ENCODE measurements at places on chromosomes 16 and 17.

DNA sequence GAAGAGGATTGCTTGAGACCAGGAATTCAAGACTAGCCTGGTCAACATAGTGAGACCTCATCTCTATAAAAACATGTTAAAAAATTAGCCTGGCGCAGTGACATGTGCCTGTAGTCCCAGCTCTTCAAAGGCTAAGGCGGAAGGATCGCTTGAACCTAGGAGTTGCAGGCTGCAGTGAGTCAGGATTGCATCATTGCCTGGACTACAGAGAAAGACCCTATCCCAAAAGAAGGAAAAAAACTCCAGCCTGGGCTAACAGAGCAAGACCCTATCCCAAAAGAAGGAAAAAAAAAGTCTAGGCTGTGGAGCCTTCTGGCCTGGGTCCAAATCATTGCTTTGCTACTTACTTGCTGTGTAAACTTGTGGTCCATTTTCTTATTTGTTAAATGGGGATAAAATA, 4.9 kb downstream of the CCP110 start:
- DNase-seq = no peak

DNA sequence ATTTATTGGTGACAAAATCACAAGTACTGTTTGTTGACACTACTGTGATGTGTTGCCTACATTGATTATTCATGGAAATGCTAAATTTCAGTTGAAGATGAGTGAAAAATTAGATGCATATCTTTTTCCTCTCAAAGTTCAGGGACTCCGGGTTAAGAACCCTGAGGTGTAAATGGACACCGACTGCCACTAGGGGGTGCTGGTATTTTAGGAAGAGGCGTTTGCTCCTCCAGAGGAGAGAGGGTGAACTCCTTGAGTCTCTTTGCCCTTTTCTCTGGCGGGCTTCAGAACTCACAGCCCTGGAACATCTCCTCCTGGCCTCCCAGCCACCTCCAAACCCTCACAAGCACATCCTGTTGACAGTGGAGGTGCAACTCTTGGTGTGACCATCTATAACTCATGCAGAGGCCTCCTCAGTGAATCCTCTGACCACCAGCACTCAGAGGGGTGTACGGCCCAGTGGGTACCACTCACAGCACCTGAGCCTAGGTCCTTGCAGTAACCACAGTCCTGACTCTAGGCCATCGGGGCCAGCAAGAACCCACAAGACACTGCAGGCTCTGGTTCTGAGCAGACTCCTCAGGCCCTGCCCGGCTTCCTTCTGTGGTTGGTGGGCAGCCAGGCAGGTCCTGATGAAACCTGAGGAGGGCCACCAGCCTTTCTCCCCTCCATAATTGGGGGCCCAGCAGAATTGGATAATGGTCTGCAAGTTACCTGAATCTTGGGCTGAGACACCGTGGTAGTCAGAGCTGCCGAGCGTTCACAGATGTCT, 26.2 kb upstream of the PIK3R5 start:
- peak; percentile 38 for DNase-seq

DNA sequence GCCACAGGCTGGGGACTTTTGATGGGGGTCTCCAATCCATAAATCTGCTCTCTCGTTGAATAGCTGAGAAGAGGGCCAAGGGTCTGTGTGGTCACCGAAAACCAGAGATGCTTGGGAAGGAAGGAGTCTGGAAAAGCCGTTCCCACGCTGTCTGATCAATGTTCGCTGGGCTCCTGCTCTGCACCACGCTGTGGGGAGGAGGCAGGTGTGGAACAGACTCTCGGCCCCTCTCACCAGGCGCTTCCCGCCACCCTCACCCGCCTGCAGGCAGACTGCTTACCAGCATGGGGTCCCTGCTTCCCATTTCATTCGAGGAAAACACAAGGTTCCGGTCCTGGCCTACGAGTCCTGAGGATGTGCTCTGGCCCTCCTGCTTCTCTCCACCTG, 702 bp upstream of the ALDH3A1 start:
- no peak for DNase-seq

DNA sequence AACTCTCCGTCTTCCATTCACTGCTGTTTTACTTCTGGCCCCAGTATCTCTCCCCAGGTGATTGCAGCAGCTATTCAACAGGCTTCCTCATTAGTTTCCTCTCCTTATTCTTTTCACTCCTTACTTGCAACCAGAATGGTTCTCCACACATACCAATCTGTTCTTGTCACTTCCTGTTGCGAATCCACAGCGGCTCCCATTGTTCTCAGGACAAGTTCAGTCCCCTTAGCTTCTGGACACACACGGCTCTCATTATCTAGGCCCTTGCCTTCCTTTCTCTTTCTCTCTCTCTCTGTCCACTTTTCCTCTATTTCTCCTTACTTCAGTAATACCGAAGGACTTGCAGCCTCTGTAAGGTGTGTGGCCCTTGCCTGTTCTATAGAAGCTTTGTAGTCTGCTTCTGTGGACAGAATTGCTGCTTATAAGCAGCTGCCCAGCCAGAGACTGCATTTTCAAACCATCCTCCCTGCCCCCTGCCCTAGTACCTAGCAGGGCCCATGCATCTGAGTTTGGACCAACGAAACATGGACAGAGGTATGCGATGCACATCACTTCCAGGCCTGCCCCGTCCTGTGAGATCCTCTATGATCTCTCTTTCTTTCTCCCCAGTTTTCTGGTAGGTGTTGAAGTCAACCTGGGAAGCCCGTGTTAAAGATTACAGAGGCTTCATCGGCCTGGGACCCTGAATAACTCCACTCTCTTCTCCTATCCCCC, 45.7 kb downstream of the VAT1L start:
- DNase-seq = no peak

DNA sequence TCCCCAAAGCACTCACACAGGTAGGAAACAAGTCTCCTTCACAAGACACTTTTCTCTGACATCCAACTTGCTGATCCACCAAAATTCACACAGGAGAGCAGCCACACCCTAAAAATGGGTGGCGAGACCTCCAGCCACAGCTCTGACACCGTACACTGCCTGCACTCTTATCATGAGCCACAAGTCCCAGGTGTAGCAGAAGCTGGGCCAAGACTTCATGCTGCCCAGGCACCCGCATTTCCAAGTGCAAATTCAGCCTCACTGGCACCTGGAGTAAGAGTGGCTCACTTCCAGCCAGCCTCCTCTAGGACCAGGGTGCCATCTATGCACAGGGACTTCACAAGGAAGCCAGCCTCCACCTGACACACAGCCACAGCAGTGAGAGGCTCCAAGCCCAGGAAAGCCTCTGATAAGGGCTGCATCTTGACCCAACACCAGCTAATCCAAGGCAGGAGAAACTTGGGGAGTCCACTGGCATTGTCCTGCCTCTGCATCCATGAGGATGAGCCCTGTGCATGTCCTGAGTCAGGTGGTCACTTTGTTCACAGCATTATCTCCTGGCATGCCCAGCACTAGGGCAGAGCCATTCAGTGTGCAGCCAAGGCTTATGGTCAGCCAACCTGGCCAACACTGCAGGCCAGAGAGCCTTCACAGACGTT, 2.6 kb upstream of the ZNF768 start:
- DNase-seq = no peak

GRCh38 chr17:17154981-17155380, 51.2 kb downstream of the PLD6 start:
- DNase-seq = no peak

DNA sequence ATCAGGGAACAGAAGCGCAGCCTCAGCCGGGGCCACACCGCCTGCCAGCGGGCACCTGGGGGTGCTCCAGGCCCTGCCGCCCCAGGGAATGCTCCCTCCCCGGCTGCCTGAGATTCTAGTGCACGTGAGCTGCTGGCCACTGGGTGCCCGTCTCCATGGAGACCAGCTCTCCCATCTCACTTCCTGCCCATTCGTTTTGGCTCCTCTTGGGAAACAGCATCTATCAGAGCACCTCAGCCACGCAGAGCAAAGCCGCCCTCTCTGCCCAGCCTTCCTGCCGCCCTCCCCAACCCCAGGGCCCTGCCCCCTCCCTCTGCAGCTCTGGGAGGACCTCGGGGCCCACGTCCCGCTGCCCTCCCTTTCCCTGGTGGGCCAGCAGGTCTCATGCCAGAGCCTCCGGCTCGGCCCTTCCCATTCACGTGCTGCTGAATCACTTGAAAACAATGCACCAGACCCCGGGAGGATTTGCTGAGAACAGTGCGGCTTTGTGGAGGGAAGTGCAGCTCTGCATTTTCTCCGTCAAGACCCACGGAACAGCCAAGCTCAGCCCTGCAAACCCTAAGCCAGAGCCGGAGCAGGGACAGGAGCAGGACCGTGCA, 19.4 kb downstream of the CEP295NL start:
- DNase-seq = peak; percentile 89

- DNase-seq = no peak
Measured at GRCh38 chr16:87802670-87803069, 36.9 kb upstream of the KLHDC4 start.

DNA sequence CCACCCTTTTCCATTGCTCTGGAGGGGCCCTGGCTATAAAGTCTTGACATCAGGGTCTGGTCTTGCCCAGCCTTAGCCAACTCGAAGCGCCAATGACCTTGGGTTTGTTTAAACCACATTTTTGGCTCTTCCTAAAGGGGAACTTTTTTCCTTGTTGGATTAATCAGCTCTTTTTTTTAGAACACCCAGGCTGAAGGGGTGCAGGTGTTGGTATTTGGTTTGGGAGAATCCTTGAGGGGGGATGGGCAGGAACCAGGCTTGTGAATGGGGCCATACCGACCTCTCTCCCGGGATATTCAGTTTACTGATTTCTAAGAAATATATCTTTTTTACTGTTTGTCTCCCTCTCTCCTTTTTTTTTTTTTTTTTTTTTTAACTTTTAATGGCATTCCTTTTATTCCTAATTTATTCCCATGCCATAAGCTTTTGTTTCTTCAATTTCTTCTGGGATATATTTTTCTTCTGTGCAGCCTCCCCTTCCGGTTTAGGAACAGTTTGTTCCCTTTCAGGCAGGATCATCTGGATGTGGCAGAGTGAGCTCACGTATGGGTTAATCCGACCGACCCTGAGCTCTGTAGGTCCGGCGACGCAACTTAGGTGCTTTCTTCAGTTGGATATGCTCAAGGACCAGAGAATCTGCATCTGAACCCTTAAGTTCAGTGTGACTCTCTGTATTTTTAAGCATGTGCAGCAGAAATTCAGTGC, 129.5 kb downstream of the ABCC6 start:
- DNase-seq = no peak

- no peak for DNase-seq
Measured at GRCh38 chr16:4801051-4801961, 1.1 kb downstream of the ROGDI start.

- peak; percentile 67 for DNase-seq
Measured at GRCh38 chr17:29179232-29180033, 765 bp downstream of the MYO18A start.

GRCh38 chr17:6862825-6863224, 31.3 kb upstream of the TEKT1 start:
- DNase-seq = no peak

DNA sequence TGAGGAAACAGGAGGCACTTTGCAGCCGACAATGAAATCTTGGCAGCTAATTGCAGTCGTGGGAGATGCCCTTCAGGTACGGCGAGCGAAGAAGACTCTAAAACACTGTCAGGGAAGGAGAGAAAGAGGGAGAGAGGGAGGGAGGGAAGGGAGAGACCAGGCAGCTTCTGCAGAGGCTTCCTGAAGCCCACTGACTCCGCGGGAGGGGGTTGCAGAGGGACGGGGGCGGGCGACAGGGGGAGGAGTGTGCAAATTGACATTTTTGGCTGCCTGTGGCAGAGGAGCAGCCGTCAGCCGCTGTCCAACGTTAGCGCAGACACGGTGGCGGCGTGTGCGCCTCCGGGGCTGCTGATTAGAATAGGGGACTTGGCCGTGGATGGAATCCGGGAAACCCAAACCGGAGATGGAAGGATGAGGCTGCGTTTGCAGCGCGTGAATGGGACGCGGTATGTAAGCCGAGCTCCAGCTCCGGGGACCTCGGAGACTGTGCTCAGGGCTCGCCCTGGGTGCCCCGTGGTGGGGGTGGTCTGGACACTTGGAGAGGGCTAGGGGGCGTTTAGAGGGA, 849.1 kb upstream of the RBFOX1 start:
- DNase-seq = no peak

DNA sequence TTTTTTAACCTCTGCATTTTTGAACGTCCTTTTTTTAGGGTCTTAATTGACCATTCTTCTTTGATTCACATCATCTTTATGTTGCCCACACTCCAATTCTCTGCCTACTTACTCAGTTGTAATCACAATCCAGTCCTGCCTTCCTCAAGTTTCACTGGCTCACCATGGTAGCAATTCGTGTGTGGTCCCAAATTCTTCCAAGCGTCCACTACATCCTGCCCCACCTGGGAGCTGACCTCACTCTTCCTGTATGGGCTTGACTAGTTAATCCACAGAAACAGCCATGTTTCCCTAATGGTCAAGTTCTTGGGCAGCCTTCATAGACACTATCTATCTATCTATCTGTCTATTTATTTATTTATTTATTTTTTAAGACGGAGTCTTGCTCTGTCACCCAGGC, 7.1 kb downstream of the TLCD2 start:
- DNase-seq = no peak

GRCh38 chr16:86844695-86845094, 266.3 kb downstream of the FOXL1 start:
- no peak for DNase-seq
